NCI-H2081 treated with DMSO at 0.1 percent for 48 hours (cell line): ENCODE measurements at places on chromosomes 1 and 21.
A peak's percentile ranks its signal among the peaks of the same experiment; 100 is the strongest.

GRCh38 chr1:223700942-223701637, 11.2 kb upstream of the CAPN2 start:
- DNase-seq = no peak

DNA sequence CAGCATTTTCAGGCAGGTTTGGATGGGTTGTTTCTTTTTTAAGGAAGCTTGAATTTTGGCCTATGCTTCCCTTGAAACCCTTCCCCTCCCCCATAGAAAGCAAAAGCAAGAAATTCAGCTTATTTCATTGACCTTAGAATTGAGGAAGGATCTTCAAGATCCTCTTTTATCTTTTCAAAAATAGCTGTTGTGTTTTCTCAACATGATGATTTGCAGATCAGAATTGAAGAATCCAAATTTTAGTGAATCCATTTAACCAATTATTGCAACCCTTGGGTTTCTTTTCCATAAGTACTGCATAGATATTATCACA, 73.7 kb downstream of the LRRC8C start:
- no peak for DNase-seq

GRCh38 chr1:155174324-155175280, 953 bp downstream of the TRIM46 start:
- peak; percentile 84 for DNase-seq

- DNase-seq = no peak
Observed at GRCh38 chr1:37922767-37923550, 23.9 kb downstream of the INPP5B start.

DNA sequence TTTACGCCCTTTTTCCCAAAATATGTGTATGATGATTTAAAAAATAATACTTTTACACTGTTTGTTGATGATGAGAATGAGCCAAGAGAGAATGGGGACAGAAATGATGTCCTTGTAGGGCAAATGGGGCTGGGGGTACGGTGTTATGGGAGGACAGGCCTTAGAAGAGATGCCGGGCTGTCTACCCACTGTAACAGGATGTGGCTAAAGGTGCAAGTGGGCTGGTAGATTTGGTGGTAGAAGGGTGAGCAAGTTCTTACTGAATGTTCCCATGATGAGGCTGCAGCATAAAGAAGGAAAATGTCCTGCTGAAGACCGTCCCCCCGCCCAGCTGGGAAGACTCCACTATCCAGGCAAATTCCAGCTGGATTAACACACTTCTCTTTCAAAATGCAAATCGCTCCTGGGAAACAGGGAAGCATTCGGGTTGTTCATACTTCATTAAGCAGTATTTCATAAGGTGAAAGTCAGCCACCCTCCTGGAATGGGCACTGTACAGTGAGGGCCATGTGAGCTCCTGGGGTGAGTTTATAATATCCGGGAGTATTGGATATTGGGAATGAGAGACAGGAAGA, 14.0 kb downstream of the GPA33 start:
- no peak for DNase-seq

- no peak for DNase-seq
Observed at GRCh38 chr1:168328731-168329364, 48.2 kb downstream of the TBX19 start.

DNA sequence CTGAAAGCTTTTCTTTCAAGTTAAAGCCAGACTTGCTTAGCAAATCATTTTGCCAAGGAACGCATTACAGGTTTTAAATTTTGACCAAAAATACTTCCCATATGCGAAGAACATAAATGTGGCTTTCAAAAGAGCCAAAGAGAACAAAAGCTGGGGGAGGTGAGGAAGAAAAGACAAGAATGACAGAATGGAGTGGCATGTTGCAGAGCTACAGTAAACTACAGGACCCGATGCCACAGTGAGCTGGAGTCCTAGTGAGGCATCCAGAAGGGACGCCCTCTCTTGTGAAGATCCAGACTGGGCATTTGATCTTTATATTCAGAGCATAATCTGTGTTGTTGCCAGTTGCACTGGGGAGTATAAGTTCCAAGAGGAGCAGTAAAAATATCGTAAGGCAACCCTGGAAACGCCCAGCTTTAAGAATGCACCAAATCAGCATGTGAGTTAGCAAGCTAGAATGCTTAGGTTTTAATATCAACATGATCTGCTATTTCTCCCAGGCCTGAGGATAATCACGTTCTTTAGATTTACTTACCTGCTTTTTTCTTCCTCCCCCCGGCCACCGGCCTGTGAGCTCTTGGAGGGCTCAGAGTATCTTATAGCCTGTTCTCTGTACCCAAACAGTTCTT, 48.4 kb upstream of the HOOK1 start:
- no peak for DNase-seq

- no peak for DNase-seq
Observed at GRCh38 chr1:147648933-147649332, 21.4 kb downstream of the ACP6 start.

GRCh38 chr1:201619513-201619912, 80.6 kb downstream of the NAV1 start:
- DNase-seq = no peak

DNA sequence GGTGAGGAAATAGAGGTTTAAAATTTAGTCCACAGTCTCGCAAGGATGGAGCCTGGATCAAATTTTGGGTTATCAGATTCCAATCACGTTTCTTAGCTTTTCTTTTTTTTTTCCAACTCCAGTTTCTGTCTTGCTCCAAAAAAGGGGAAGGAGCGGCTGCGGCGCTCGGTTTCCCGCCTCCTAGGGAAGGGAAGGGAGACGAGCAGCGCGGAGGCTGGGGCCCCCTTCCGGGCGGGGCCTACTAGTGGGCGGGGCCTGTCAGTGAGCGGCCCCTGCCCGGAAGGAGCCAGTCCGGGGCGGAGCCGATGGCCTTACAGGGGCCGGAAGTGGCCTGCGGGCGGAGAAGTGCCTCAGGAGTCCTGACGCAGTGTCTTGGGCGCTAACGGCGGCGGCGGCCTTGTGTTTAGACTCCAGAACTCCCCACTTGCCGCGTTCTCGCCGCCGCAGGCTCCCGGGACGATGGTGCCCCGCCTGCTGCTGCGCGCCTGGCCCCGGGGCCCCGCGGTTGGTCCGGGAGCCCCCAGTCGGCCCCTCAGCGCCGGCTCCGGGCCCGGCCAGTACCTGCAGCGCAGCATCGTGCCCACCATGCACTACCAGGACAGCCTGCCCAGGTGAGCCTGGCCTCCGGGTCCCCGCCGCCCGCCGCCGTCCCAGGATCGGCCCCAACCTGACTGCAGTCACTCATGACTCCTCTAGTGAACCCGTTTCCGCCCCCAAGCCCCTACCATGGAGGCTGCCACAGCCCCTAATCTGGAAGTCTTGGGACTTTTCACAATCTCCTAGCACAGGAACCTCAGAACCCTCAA, at the start of gene CPT2:
Gene CPT2, plus strand, starts transcription at position 340 of the 806 bp plus-strand sequence. Its CDS starts 120 bp downstream, at position 460.
- peak; percentile 76 for DNase-seq

- DNase-seq = no peak
Observed at GRCh38 chr1:154408174-154408777, 3.1 kb downstream of the IL6R start.

GRCh38 chr1:185594786-185595410, 139.3 kb upstream of the HMCN1 start:
- DNase-seq = no peak

- peak; percentile 1 for DNase-seq
Observed at GRCh38 chr21:45887788-45888187, 93.8 kb upstream of the COL6A1 start.

DNA sequence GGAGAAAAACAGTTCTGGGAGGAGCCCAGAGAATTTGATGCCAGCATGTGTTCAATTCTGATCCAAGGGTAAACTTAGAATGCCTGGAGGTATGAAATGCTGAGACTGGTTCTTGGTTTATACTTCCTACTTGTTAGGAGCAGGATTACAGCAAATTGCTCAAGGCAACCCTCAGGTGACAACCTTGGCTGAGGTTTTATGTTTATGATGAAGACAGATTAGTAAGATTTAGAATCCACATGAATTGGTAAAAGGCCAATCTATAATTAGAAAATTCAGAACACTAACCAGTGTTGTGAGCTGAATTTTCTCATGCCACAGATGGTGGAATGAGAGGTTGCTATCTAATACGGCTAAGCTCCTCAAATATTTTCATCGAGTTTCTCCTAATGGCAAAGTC, 235.3 kb upstream of the NRIP1 start:
- DNase-seq = no peak

- DNase-seq = no peak
Observed at GRCh38 chr1:56898005-56898373, 43.4 kb downstream of the C8A start.

GRCh38 chr1:179166663-179167417, 62.6 kb downstream of the ABL2 start:
- no peak for DNase-seq

DNA sequence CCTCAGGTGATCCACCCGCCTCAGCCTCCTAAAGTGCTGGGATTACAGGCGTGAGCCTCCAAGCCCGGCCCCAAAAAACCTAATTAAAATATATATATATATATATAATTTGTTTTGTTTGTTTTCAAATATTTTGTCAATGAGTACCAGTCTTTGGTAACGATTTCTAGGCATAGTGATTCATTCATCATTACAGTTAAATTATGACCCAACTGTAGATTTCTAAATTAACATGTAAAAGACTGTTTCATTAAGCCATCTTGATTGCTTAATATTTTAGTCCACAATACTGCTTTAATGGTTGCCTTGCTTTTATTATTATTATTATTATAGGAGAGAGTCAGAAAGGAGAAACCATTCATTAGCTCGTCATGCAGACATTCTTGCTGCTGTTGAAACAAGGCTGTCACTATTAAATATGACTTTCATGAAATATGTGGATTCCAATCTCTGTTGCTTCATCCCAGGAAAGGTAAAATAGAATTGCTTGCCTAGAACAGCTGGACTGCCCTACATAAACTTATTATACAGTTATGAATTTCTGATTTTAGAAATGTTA, 19.9 kb downstream of the FBXO28 start:
- no peak for DNase-seq

GRCh38 chr1:111958851-111959250, 30.6 kb downstream of the KCND3 start:
- no peak for DNase-seq

GRCh38 chr1:30313176-30313575, 410.2 kb downstream of the MATN1 start:
- DNase-seq = no peak

DNA sequence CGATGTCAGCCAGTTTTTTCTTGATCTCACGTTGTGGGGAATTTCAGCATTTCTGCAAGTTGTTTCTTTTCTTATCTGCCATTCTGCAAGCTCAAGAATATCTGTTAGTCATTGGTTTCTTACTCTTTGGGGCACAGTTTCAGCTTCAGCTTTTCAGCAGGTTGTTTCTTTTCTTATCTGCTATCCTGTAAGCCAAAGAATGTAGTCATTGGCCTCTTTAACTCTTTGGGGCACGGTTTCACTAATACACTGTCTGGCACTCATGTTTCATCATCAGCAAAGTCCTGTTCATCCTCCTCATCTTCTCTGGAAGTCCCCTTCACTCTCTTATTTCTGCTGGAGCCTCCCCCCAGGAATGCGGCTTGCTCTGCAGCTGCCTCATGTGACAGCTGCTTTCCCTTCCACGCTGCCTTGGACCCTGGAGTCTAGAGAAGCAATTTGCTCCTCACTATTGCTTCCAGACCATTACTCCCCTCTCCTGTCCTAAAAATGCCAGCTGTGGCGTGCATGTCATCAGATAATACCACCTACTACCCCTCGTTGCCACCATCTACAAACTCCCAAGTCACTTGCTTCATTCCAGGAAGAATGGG, 67.0 kb upstream of the CACNA1E start:
- no peak for DNase-seq

GRCh38 chr21:27352885-27353284, 386.0 kb upstream of the ADAMTS5 start:
- no peak for DNase-seq

- no peak for DNase-seq
Observed at GRCh38 chr21:35039595-35040289, 9.4 kb downstream of the RUNX1 start.

GRCh38 chr1:42973286-42973685, 14.6 kb upstream of the SLC2A1 start:
- no peak for DNase-seq

DNA sequence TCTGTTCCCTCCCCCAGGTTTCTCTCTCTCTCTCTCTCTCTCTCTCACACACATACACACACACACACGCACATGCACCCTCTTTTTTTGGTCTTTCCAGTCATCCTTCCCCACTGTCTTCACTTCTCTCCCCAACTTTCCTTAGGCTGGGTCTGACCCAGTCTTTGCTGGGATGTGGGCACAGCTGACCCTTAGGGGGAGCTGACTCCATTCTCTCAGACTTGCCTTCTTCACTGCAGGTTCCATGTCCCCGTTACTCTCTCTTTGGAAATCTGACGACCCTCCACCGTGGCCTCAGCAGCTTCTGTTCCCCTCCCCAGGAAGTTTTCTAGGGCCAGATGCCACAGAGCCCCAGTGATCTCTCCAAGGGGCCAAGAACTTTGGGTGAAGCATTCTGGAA, 2.1 kb downstream of the DISP3 start:
- no peak for DNase-seq

DNA sequence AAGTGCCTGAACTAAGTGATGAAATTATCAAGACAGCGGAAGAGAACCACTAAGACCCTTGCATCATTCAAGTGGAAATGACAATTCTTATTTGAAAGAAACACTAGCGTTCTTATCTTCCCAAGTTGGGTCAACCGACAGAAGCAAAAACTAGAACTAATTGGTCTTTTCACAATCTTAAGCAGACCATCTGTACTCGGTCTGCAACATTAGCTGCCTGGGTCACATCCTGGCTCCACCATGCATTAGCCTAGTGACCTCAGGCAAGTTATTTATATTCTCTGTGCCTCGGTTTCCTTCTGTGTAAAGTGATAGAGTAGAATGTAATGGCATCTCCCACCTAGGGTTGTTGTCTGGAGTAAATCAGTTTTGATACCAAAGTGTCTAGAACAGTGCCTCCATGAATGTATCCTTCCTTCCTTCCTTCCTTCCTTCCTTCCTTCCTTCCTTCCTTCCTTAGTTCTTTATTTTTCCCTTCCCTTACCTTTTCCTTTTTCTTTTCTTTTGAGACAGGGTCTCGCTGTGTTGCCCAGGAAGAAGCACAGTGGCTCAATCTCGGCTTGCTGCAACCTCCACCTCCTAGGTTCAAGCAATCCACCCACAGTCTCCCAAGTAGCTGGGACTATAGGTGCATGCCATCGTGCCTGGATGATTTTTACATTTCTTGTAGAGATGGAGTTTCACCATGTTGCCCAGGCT, 6.0 kb downstream of the COLGALT2 start:
- no peak for DNase-seq

DNA sequence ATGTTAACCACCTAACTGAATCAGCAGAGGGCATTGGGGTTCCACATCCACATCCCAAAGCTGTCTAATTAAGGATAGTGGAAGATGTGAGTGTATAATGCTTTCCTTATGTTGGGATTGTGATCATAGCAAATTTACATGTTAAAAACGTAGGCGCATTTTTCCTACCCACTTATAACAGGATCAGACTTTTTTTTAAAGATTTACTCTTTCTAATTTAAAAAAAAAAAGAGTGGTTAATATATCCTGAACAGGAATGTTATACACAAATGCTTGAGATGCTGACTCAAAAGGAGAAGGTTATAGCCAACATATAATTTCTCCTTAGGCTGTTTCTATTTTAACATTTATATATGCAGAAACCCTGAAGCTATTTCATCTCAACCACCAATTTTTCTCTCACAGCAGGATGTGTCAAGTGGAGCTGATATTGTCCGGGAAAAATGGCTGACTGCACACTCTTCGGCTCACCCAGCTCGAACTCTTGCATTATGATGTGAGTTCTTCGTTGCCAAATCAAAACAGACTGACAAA, 40.3 kb downstream of the RGS5 start:
- DNase-seq = no peak

- no peak for DNase-seq
Observed at GRCh38 chr1:38898653-38899230, 17.4 kb upstream of the GJA9 start.
